ENCODE measurements at places on chromosomes 12 and 14. TPM values are rescaled to one million over a fixed set of nuclear protein-coding genes. Genes with fewer than 3 reads are reported as not detected.

DNA sequence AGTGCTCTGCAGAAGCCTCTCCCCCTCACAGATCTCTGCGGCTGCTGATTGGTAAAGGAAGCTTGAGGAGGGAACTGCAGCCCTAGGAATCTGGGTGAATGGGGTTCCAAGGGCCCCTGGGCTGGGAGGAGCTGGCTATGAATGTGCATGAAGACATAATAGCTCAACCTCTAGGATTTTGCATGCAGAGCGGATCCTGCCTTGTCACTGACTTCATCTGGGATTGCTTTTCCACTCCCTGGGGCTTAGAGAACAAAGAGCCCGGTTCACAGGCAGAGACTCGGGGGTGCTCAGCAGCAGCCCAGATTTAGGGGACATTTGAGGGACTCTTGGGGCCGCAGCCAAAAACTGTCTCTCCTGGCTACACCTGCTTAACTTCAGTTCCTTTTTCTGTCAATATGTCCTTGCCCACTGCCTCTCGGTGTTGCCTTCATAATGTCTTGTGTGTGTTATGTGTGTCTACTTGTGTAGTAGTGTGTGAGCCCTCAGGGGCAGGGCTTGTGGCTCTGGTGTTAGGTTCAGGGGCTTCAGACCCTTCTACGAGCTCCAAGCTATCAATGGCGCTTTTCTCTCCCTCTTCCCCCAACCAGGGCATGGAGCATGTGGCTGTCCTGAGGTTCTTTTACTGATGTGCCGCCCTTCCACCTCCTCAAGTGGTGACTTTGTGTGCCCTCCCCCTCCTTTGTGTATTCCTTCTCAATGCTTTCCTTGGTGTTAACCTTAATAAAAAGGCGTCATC lies 1.9 kb downstream of the CCDC184 start:
- DNase-seq = no peak
- no peak overlapping the region for H3K4me3 ChIP-seq
- no peak overlapping the region for H3K27ac ChIP-seq
- H3K36me3 ChIP-seq = no peaks in the 10 kb centered on the region
- H3K4me1 ChIP-seq = peaks cover 3% of the 10 kb centered on the region
- H3K27me3 ChIP-seq = peaks cover 47% of the 10 kb centered on the region

GRCh38 chr14:100737526-100737925 lies 10.8 kb downstream of the DLK1 start:
- no peak overlapping the region for H3K4me3 ChIP-seq
- no peak for DNase-seq
- H3K4me1 ChIP-seq = no peaks in the 10 kb centered on the region
- H3K27me3 ChIP-seq = peaks cover 39% of the 10 kb centered on the region

The OR4Q2 gene
- total RNA-seq = not detected

DNA sequence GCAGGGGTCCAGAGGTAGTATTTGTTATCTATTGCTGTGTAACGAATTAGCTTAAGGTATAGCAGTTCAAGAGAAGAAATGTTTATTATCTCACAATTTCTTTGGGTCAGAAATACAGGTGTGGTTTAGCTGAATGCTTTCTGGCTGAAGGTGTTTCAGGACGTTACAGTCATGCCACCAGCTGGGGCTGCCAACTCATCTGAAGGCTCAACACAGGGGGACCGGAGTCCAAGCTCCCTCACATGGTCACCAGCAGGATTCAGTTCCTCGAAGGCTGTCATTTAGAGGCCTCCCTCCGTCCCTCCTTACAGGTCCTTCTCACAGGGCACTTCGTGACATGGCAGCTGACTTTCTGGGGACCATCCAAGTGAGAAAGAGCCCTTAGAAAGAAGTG lies 37.5 kb upstream of the SINHCAF start:
- H3K27ac ChIP-seq = no peak overlapping the region
- H3K27me3 ChIP-seq = no peaks in the 10 kb centered on the region
- peaks cover 2% of the 10 kb centered on the region for H3K4me1 ChIP-seq

DNA sequence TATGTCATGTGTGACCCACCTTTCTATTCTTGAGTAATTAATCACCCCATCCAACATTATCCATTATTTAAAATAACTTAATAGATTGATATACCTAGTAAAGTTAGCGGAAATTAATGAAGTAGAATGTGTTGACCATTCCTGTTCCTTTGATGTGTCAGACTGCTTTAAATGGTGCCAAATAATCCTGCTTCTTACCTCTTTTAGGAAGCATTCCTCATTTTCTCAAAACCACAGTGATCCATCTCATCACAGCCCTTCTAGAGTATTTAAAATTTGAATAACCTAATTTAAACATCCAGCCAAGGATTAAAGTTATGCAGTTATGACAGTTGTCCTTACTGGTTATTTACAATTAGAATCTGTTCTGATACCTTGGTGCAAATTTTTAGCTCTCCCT lies 6.9 kb downstream of the MGAT4C start:
- no peak for DNase-seq
- no peak overlapping the region for H3K27ac ChIP-seq
- no peaks in the 10 kb centered on the region for H3K36me3 ChIP-seq
- no peaks in the 10 kb centered on the region for H3K27me3 ChIP-seq

The RTN1 gene
- total RNA-seq = 0.18 TPM

The MANSC4 gene
- total RNA-seq = not detected

- H3K27ac ChIP-seq = no peak overlapping the region
- no peak for DNase-seq
- no peaks in the 10 kb centered on the region for H3K27me3 ChIP-seq
- H3K4me3 ChIP-seq = no peak overlapping the region
- peaks cover 1% of the 10 kb centered on the region for H3K4me1 ChIP-seq
- no peaks in the 10 kb centered on the region for H3K36me3 ChIP-seq
Measured at GRCh38 chr12:124796303-124796960, 67.2 kb downstream of the SCARB1 start.

- H3K27me3 ChIP-seq = no peaks in the 10 kb centered on the region
- no peak overlapping the region for H3K4me3 ChIP-seq
- no peak for DNase-seq
Measured at GRCh38 chr12:108750526-108750925, 19.2 kb upstream of the CORO1C start.

- H3K36me3 ChIP-seq = peaks cover 65% of the 10 kb centered on the region
- no peaks in the 10 kb centered on the region for H3K4me1 ChIP-seq
- H3K27me3 ChIP-seq = no peaks in the 10 kb centered on the region
- H3K27ac ChIP-seq = no peak overlapping the region
- H3K4me3 ChIP-seq = no peak overlapping the region
- DNase-seq = peak; percentile 31
Measured at GRCh38 chr14:100862277-100862676, 36.4 kb downstream of the MEG3 start.

GRCh38 chr12:71949646-71950045 lies 11.0 kb downstream of the TPH2 start:
- no peak overlapping the region for H3K27ac ChIP-seq
- H3K27me3 ChIP-seq = no peaks in the 10 kb centered on the region
- no peaks in the 10 kb centered on the region for H3K36me3 ChIP-seq
- DNase-seq = no peak
- no peak overlapping the region for H3K4me3 ChIP-seq
- H3K4me1 ChIP-seq = peaks cover 7% of the 10 kb centered on the region

- peaks cover 12% of the 10 kb centered on the region for H3K4me1 ChIP-seq
- no peak for DNase-seq
- H3K27ac ChIP-seq = no peak overlapping the region
- peaks cover 7% of the 10 kb centered on the region for H3K36me3 ChIP-seq
Measured at GRCh38 chr12:51959921-51960320, 8.4 kb downstream of the ACVR1B start.

GRCh38 chr14:92341791-92342190 lies 18.8 kb downstream of the SLC24A4 start:
- no peaks in the 10 kb centered on the region for H3K4me1 ChIP-seq
- H3K27ac ChIP-seq = no peak overlapping the region
- no peak overlapping the region for H3K4me3 ChIP-seq
- DNase-seq = no peak

DNA sequence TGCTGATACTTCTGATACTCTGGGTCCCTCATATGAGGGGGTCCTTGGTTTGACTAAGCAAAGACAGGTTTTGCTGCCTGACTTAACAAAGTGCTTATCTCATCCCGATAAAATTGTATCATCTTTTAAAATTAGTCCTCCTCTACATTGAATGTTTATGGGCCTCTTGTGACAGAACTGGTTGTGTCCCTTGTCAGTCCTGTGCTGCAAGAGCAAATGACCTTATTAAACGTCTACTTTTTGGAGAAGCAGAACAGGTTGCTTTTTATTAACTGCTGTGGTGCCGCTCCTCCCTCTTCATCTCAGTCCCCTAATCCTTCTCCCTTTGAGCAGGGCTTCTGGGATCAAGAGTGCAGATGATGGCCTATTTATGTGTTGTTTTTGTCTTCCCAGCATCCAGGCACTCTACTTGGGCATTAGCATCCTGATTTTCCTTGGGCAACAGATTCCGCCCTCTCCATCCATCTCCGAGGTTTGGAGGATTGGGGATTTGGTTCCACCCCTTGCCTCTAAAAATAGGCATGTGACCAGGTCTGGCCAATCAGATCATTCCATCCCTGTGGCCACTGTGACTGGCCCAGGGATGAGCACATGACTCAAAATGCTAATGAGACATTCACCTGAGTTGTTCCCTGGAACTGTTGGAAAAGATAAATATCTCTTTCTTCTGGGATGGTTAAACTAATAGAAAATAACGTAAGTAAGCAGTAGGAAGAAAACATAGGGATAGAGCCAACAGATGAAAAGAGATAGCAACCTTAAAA lies 2.9 kb upstream of the DENR start:
- H3K27ac ChIP-seq = no peak overlapping the region
- H3K27me3 ChIP-seq = no peaks in the 10 kb centered on the region
- peaks cover 6% of the 10 kb centered on the region for H3K4me1 ChIP-seq
- peaks cover 3% of the 10 kb centered on the region for H3K36me3 ChIP-seq

DNA sequence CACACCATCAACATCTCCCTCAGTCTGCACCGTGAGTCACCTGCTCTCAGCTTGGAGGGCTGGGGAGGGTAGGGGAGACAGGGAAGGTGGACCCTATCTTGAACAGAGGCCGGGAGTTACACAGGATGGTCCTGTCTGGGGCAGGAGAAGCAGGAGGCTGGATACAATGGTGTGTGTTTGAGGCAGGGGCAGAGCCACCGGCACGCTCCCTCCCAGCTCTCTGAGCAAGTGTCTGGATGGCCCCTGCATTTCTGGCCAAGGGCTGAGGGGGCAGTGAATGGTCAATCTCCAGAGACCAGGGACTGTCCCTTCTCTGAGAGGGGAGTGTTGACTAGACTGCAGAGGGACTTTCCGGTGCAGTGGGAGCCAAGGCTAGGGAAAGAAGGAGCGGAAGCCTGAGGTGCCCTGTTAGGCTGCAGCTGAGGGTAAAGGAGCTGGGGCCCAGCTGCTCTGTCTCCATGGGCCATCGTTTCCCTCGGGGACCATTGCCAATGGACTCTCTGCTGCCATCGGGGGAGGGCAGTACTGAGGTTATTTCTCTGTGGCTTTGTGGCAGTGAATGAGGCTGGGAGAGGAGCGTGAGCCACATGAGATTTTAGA lies 1.9 kb downstream of the LRP1-AS start:
- H3K4me3 ChIP-seq = no peak overlapping the region
- H3K4me1 ChIP-seq = peaks cover 46% of the 10 kb centered on the region
- peaks cover 74% of the 10 kb centered on the region for H3K36me3 ChIP-seq
- no peaks in the 10 kb centered on the region for H3K27me3 ChIP-seq
- H3K27ac ChIP-seq = peak overlapping the region; percentile 80
- no peak for DNase-seq

GRCh38 chr12:95328708-95329107 lies 111.1 kb downstream of the VEZT start:
- no peak overlapping the region for H3K4me3 ChIP-seq
- no peak for DNase-seq
- no peak overlapping the region for H3K27ac ChIP-seq
- peaks cover 4% of the 10 kb centered on the region for H3K4me1 ChIP-seq
- no peaks in the 10 kb centered on the region for H3K36me3 ChIP-seq

The BDKRB1 gene
- total RNA-seq = 56.5 TPM

- H3K36me3 ChIP-seq = peaks cover 3% of the 10 kb centered on the region
- no peak for DNase-seq
- no peaks in the 10 kb centered on the region for H3K27me3 ChIP-seq
- no peak overlapping the region for H3K4me3 ChIP-seq
- peaks cover 2% of the 10 kb centered on the region for H3K4me1 ChIP-seq
- no peak overlapping the region for H3K27ac ChIP-seq
Measured at GRCh38 chr12:110174373-110174996, 50.3 kb downstream of the IFT81 start.

DNA sequence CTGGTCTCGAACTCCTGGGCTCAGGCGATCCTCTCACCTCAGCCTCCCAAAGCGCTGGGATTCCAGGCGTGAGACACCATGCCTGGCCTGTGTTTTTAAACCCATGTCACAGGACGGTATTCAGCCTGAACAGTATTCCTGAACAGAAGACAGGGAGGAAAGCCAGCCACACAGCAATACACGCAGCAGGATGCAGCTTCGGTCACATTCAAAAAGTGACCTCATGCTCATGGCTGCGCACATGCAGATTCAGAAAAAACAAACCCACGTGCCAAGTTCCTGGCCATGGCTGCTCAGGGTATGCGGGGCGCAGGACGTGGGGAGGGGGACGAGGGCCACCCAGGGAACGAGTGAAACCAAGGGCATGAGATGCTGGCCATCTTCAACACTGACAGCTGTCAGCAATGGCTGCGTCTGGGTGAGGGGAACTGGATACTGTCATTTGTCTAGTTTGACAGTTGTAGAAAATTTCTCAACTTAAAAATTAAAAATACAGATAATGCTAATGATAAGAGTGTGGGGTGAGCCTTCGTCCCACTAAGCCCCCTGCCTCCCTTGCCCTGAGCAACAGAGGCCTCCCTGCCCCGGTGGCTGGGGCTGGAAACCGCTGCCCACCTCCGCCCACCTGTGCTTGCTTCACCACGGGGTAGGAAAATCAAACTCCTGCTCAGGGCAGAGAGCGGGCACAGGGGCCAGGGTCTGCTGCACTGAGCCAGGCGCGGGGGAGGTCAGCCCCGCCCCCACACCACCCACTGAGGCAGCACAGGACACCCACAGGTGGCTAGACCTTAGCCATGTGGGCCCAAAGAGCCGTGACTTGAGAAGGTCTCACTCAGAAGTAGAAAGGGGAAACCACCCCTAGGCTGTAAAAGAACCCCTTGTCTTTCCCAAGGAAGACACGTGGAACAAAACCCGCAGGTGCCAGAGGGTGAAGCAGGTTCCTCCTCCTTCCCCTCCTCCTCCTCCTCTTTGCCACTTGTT lies 84.2 kb downstream of the SCARB1 start:
- no peak for DNase-seq
- H3K27ac ChIP-seq = no peak overlapping the region
- H3K4me3 ChIP-seq = no peak overlapping the region

DNA sequence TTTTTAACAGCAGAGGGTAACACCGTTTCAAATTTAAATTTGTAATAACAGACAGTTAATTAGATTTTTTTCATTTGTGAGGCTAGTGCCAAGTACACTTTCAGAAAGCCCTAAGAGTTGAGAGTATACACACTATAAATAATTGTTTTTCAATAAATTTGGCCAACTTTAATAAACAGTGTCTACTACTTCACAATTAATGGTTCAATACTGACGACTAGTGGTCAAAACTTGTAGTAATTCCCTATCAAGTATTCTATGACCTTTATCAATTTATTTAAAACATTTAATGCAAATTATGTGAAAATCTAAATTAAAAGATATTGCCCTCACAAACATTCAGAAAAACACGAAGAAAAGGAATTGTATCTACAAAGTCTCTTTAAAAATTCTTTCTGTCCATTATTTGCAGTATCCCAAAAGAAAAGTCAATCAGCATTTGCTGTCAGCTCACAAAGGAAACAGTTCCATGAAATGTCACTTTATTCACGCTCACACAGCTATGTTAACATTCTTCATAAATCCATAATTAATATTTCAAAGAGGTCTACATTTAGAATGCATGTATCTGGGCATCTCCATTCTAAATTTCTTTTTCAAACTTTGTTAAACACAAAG lies 91.2 kb downstream of the CEP128 start:
- peaks cover 2% of the 10 kb centered on the region for H3K4me1 ChIP-seq
- H3K36me3 ChIP-seq = no peaks in the 10 kb centered on the region
- DNase-seq = peak; percentile 68
- no peak overlapping the region for H3K27ac ChIP-seq
- H3K4me3 ChIP-seq = no peak overlapping the region
